ENCODE measurements at places on chromosomes 2 and 18. TPM values are rescaled to one million over a fixed set of nuclear protein-coding genes. Genes with fewer than 3 reads are reported as not detected.

DNA sequence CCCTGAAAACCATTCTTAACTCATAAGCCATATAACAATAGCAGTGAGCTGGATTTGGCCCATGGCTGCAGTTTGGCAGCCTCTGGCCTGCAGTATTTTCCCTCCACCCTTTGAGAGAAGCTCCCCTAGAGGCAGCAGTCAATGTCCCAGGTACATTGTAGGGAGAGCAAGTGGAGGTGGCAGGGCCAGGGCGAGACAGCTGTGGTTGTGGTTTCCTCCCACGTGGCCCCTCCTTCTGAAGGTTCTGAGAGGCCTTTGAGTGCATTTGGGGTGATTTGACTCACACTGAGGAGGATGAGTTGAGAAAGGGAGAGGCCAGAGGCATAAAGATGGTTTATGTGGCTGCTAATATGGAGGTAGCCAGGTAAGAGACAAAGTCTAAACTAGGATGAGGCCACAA lies 45.5 kb upstream of the LDAH start:
- no peaks in the 10 kb centered on the region for H3K4me1 ChIP-seq
- peaks cover 71% of the 10 kb centered on the region for H3K27me3 ChIP-seq
- H3K36me3 ChIP-seq = no peaks in the 10 kb centered on the region
- no peak for DNase-seq
- no peak overlapping the region for H3K4me3 ChIP-seq

DNA sequence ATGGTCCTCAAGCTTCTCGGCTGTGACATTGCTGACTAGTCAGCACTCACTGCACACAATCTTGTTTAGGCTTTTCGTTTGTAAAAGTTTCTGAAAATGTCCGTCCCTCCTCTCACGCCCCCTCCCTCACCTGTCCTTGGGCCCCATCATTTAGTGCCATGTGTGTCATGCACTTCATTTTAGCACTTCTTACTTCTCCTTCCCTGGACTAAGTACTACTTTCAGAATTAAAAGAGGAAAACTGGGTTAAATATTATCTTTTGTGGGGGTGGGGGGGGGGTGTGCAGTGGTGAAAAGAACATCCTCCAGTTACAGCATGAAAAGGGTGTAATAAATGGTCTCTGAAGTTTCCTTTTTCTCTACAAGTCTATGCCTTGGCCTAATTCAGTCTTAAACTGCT lies 182.0 kb upstream of the SP5 start:
- H3K4me1 ChIP-seq = peaks cover 20% of the 10 kb centered on the region
- no peak overlapping the region for H3K27ac ChIP-seq
- no peak overlapping the region for H3K4me3 ChIP-seq
- no peak for DNase-seq
- H3K27me3 ChIP-seq = peaks cover 52% of the 10 kb centered on the region

- peaks cover 6% of the 10 kb centered on the region for H3K36me3 ChIP-seq
- DNase-seq = no peak
- no peak overlapping the region for H3K27ac ChIP-seq
- H3K4me1 ChIP-seq = peaks cover under 1% of the 10 kb centered on the region
Observed at GRCh38 chr2:20054119-20054518, 2.7 kb upstream of the LAPTM4A start.

The ILKAP gene
- 37.2 TPM for total RNA-seq

The TEX44 gene
- total RNA-seq = not detected

- H3K27me3 ChIP-seq = peaks cover 54% of the 10 kb centered on the region
- H3K4me1 ChIP-seq = no peaks in the 10 kb centered on the region
- no peak for DNase-seq
Observed at GRCh38 chr18:21444465-21445212, 155.9 kb downstream of the ESCO1 start.

The DLX2 gene
- total RNA-seq = 17.4 TPM

- no peaks in the 10 kb centered on the region for H3K27me3 ChIP-seq
- H3K36me3 ChIP-seq = no peaks in the 10 kb centered on the region
- peak overlapping the region; percentile 40 for H3K27ac ChIP-seq
- no peak for DNase-seq
- peak overlapping the region; percentile 9 for H3K4me3 ChIP-seq
- H3K4me1 ChIP-seq = peaks cover 15% of the 10 kb centered on the region
Observed at GRCh38 chr2:197092431-197092830, 165.9 kb upstream of the PGAP1 start.

DNA sequence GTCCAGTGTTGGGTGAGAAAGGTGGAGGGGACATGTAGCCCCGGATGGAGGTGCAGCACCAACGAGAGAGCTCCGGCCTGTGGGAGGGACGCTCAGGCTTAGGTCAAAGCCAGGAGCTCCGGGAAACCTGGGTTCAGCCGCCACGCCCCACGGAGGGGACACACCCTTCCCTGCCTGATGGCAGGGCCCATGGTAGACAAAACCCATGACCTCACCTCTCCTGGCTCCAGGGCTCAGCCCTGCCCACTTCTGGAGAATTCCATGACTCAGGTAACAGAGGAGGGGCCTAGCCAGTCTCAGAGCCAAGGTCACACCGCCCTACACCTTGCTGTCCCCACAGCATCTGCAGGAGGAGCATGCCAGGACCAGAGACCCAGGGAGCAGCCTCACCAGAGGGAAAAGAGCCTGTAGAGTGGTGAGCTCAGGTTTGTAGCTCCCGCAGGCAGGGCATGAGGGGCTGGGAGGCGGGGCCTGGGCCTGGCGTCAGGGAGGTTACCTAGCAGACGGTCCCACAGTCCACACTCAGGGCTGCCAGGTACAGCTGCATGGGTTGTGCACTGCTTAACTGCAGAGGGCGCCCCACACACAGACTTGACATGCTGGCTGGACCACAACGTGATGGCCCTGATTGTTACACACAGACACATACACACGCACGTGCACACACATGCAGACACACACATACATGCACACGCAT lies 70.8 kb upstream of the SMAD7 start:
- no peak overlapping the region for H3K27ac ChIP-seq
- H3K4me1 ChIP-seq = peaks cover 11% of the 10 kb centered on the region
- no peak overlapping the region for H3K4me3 ChIP-seq

GRCh38 chr2:121897335-121897970 lies 142.0 kb downstream of the TSN start:
- no peak overlapping the region for H3K4me3 ChIP-seq
- H3K27me3 ChIP-seq = peaks cover 2% of the 10 kb centered on the region
- no peak overlapping the region for H3K27ac ChIP-seq

- H3K4me3 ChIP-seq = no peak overlapping the region
- H3K36me3 ChIP-seq = no peaks in the 10 kb centered on the region
- DNase-seq = no peak
- H3K27me3 ChIP-seq = peaks cover 19% of the 10 kb centered on the region
- H3K27ac ChIP-seq = no peak overlapping the region
- H3K4me1 ChIP-seq = peaks cover 7% of the 10 kb centered on the region
Observed at GRCh38 chr2:119196301-119197125, 27.1 kb upstream of the STEAP3 start.

The UGP2 gene
- total RNA-seq = 109 TPM

- H3K4me1 ChIP-seq = peaks cover 50% of the 10 kb centered on the region
- H3K27me3 ChIP-seq = no peaks in the 10 kb centered on the region
- H3K27ac ChIP-seq = no peak overlapping the region
- H3K4me3 ChIP-seq = no peak overlapping the region
Observed at GRCh38 chr2:144354953-144355352, 165.0 kb downstream of the ZEB2 start.

DNA sequence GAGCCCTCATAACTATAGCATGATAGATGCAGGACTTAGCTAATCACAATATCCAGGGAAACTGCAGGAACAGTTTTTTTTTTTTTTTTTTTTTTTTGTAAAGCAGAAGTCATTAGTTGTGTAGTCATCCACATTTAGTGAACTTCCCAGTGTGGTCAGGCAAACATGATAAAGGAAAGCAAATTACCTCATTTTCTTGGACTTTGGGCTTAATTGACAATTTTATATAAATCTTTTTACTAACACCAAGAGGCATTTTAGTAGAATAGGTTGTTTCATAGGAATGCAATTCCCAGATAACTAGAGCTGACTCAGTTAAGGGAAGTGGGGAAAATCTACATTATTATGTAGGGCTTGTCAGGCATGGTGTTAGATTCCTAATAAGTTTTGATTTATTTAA lies 142.7 kb upstream of the GCFC2 start:
- peaks cover 3% of the 10 kb centered on the region for H3K27me3 ChIP-seq
- no peak overlapping the region for H3K27ac ChIP-seq
- DNase-seq = no peak
- H3K4me1 ChIP-seq = no peaks in the 10 kb centered on the region
- no peaks in the 10 kb centered on the region for H3K36me3 ChIP-seq
- H3K4me3 ChIP-seq = no peak overlapping the region

GRCh38 chr2:160918906-160919503 lies 241.2 kb upstream of the TANK start:
- H3K4me1 ChIP-seq = peaks cover 36% of the 10 kb centered on the region
- no peaks in the 10 kb centered on the region for H3K27me3 ChIP-seq
- DNase-seq = no peak
- no peak overlapping the region for H3K4me3 ChIP-seq
- no peaks in the 10 kb centered on the region for H3K36me3 ChIP-seq

The DES gene
- total RNA-seq = not detected

The RTP5 gene
- not detected for total RNA-seq

GRCh38 chr18:38318416-38318815 lies 752.8 kb upstream of the CELF4 start:
- no peak overlapping the region for H3K27ac ChIP-seq
- H3K4me3 ChIP-seq = no peak overlapping the region
- no peaks in the 10 kb centered on the region for H3K36me3 ChIP-seq
- H3K27me3 ChIP-seq = no peaks in the 10 kb centered on the region
- no peak for DNase-seq

GRCh38 chr2:39796134-39796533 lies 17.1 kb upstream of the THUMPD2 start:
- H3K36me3 ChIP-seq = no peaks in the 10 kb centered on the region
- peaks cover 21% of the 10 kb centered on the region for H3K27me3 ChIP-seq
- no peaks in the 10 kb centered on the region for H3K4me1 ChIP-seq
- no peak overlapping the region for H3K4me3 ChIP-seq
- no peak for DNase-seq
- no peak overlapping the region for H3K27ac ChIP-seq

The REG3G gene
- not detected for total RNA-seq

The CDK5R2 gene
- not detected for total RNA-seq
